ENCODE measurements at places on chromosomes 3 and 15.

DNA sequence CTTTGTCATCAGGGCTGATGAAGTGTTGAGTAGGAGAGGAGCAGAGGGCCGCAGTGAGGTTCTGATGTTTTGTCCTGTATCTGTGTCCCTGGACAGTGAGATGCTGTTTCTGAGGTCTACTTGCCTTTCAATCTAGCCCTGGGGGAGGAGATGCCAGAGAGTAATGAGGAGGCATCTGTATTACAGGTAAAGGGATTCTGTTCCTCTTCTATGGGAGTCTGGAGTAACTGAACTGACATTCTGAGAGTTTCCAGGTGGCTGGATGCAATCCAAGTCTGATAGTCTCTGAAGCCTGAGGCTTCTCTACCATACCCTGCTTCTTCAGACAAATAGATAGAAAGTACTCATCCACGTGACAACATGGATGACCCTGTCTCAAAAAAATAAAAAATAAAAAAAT, 60.9 kb downstream of the IL12A start:
- no peak for DNase-seq

- DNase-seq, result no peak
Observed at GRCh38 chr15:64586259-64586870, 126.0 kb downstream of the ZNF609 start.

DNA sequence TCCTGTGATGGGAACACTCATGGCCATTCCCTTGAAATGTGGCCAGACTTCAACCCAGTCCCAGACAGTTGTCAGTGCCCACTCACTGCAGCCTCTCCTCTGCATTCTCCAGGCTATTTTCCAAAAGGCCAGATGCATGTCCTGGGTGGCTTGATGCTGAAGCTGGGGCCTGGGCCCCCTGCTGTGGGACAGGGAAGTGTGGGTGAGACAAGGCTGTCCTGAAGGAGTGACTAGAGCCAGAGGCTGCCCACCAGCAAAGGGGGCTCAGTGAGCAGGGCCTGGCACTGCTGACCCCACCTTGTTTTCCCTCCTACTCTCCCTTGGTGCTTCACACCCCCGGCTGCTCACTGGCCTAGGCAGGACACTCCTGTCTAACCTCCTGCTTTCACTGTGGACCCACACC, 11.9 kb downstream of the CISH start:
- no peak for DNase-seq

- no peak for DNase-seq
Observed at GRCh38 chr3:131549340-131549739, 46.6 kb upstream of the MRPL3 start.

- DNase-seq, result no peak
Observed at GRCh38 chr3:194657439-194657838, 14.6 kb downstream of the LSG1 start.

- DNase-seq, result no peak
Observed at GRCh38 chr3:32888739-32889138, 62.7 kb upstream of the CCR4 start.

DNA sequence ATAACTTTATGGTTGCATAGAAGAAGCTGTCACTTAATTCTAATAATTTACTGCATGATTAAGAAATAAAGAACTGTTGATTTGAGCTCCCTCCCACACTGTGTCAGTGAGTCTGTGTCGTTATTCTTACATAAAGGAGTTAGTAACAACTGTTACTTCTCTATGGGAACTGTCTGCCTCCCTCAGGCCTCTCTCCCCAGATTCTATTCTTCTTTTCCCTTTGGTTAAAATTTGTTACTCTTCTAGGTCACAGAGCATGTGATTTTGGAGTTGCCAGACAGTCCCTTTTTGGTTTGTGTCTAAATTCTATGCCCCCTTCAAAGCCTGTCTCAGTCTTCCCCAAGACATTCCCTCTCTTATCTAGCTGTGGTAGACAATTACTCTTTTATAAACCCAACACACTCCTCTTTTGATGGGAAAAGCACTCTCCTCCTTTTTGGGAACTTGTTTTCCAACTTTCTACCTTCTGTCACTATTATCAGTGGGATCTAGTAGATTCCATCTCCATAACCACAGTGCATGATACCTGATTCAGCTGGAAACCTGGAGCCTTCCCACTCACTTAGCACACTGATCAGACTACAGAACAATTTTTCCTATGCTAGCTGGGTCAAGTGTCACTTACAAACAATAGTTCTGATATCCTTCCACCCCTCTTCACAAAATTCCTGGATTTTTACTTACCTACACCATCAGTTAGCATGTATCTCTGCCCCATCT, 422.1 kb upstream of the TGFBR2 start:
- no peak for DNase-seq

- DNase-seq, result no peak
Observed at GRCh38 chr3:133750259-133750656, 4.1 kb downstream of the TF start.
